Stimulated activated CD8-positive, alpha-beta memory T cell treated with anti-CD3 and anti-CD28 coated beads, Interleukin-4, amount 100 ng/mL, for 4 hours (primary cell): ENCODE measurements at places on chromosomes 4 and X.

DNA sequence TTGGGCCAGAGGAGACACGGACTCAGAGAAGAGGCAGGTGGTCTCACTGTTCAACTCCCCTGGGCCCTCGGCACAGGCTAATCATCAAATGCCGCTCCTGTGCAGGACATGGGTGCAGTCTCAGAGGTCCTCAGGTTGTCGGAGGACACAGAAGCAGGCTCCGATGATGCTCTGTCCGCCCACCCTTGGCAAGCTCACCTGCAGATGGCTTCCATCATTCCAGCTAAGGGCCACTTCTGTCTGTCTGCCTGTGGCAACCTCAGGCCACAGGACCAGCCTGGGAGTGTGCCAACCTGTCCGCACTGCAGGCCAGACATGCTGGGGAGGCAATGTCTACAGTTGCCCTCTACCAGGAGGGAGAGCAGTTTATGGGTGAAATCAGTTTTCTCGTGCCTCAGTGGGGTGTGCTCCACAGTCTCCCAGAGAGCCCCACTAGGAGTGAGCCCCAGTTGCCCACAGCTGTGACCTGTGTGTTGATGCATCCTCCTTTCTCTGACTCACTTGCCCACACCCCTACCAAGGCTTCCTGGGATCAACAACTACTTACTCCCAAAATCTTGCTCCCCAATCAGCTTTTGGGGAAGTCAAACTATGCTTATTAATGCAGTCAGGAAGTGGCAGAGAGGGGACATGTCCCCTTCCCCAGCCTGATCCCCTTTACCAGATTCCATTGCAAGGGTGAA lies 55.9 kb downstream of the HTRA3 start:
- DNase-seq = no peak

- DNase-seq = no peak
Observed at GRCh38 chr4:175998782-175999181, 66.9 kb upstream of the WDR17 start.

- DNase-seq = no peak
Observed at GRCh38 chrX:11756354-11757318, 1.4 kb upstream of the MSL3 start.

DNA sequence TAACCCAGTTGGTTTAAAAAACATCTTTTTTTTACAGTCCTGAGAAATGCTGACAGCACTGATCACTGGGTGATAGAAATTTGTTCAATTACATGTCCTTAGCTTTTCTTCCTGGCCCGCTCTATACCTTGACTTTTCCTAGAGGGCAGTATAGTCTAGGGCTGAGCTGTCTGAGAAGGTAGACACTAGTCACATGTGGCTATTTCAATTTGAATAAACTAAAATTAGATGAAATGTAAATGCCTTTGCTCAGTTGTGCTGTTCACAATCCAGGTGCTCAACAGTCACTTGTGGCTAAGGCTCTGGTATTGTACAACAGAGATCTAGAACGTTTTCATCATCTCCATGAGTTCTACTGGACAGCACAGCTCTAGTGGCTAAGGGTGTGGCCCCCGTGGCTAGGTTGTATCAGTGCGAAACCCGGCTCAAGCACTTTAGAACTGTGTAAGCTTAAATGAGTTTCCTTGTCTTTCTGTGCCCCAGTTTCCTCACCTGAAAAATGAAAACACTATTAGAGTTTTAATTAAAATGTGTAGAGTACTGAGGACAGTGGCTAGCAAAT lies 111.6 kb upstream of the WDR17 start:
- no peak for DNase-seq

DNA sequence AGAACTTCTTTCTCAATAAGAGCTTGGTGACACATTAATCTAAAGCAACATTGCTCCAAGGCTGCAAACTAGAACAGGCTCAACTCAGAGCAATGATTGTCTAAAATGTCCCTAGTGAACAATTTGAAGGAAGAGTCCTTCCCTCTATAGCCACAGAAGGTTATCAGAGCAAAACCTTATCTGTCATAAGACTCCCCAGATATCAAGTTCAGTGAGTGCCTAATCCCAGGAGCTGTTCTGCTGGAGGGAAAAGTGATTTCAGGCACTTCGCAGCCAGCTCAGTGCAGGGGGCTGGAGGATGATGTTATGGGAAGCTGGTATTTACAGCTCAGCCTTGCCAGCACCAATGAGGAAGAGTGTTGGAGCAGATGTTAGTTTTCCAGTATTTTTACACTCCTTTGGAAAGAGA lies 497.5 kb downstream of the INPP4B start:
- no peak for DNase-seq

DNA sequence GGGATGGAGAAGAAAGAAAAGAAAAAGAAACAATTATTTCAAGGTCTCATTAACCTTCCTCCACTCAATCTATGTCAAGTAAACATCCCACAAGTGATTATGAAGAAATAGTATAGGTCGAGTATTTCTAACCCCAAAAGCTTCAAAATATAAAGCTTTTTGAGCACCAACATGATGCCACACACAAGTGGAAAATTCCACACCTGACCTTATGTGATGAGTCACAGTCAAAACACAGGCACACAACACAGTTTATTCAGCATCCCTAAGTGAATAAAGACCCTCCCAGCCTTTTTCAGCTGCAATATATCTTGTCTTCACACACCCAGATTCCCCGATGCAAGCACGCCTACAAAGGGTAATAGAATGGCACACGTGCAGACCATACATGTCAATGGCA lies 51.7 kb upstream of the VEGFC start:
- DNase-seq = no peak

DNA sequence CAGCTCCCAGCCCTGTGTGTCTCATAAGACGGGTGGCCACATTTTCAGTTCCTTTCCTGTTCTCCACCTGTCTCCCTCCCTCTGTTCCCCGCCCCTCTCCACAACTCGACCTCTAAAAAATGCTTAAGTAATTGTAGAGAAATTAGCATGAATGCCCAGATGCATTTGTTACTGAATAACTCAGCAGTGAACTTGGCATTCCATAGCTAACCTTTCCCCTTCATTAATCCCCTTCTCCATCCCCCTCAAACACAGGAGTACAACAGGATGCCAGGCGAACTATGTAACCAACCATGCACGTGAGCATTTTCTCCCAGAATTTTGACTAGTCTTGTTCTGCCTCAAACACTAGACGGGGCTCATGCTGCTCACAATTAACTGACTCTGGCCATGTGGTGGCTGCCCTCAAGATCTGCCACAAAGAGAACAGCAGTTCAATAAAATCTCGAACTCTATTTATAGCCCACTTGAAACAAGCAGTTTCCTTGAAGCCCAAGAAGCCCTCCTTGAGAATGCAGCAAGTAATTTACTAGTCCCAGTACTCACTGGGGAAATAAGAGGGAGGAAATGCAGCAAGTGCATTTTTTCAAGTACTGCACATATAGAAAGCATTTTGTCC lies 351.2 kb downstream of the ARHGAP24 start:
- DNase-seq = no peak

DNA sequence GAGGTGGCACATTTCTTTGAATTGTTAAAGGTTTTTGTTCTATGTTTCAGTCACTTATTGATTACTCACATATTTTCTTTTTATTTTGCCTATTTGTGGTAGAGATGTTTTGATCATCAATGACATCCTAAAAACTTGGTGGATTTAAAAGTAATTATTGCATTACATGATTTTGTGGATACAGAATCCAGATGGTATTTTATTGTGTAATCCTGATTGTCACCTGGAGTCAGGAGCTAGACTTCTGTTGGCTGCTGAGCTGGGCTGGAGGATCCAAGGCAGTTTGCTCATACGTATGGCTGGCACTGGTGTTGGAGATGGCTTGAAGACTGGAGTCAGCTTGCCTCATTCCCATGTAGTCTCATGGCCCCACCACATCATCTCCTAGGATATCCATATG lies 1009.6 kb upstream of the PCDH7 start:
- DNase-seq = no peak

GRCh38 chrX:106397788-106398538 lies 213.8 kb upstream of the RADX start:
- no peak for DNase-seq

DNA sequence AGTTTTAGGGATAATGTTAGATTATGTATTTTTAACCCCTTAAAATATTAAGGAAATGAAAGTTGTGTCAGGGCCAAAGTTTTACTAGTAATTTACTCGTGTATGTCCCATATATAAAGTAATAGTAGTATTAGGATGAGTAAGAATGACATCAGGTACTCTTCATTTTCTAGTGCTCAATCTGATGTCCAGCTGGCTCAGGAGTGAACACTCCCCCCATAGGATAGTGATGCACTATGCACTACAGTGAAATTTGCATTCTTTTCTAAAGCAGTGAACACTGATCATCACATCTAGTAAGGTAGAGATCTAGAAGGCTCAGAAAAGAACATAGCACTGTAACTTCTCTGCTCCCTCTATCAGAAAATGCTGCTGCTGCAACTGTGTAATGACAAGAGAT lies 409.7 kb downstream of the GLUD2 start:
- DNase-seq = no peak

- no peak for DNase-seq
Observed at GRCh38 chr4:43112139-43112538, 219.6 kb downstream of the GRXCR1 start.

DNA sequence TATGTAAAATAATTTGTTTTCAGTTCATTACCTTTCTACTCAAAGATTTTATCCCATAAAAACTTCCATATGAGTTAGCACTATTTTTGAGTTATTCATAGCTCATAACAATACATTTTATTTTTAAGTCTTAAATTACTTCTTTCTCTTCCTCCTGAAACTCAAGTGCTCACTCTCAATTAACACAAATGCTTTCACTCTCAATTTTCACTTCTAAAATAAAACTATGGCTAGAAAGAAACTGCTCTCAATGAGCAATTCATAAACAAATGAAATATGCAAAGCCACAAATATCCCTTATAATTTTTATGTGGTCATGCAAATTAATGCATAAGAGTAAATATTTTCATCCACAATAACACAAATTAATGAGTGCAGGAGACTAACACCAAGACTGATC lies 38.8 kb downstream of the MAML3 start:
- no peak for DNase-seq

- DNase-seq = no peak
Observed at GRCh38 chrX:131728295-131729145, 184.6 kb downstream of the OR13H1 start.

GRCh38 chr4:173910891-173911290 lies 372.6 kb downstream of the FBXO8 start:
- DNase-seq = no peak

- no peak for DNase-seq
Observed at GRCh38 chr4:125719987-125720386, 405.2 kb downstream of the FAT4 start.

- no peak for DNase-seq
Observed at GRCh38 chr4:3365871-3366842, 73.3 kb downstream of the RGS12 start.

GRCh38 chr4:146916479-146917076 lies 29.1 kb downstream of the TTC29 start:
- no peak for DNase-seq

DNA sequence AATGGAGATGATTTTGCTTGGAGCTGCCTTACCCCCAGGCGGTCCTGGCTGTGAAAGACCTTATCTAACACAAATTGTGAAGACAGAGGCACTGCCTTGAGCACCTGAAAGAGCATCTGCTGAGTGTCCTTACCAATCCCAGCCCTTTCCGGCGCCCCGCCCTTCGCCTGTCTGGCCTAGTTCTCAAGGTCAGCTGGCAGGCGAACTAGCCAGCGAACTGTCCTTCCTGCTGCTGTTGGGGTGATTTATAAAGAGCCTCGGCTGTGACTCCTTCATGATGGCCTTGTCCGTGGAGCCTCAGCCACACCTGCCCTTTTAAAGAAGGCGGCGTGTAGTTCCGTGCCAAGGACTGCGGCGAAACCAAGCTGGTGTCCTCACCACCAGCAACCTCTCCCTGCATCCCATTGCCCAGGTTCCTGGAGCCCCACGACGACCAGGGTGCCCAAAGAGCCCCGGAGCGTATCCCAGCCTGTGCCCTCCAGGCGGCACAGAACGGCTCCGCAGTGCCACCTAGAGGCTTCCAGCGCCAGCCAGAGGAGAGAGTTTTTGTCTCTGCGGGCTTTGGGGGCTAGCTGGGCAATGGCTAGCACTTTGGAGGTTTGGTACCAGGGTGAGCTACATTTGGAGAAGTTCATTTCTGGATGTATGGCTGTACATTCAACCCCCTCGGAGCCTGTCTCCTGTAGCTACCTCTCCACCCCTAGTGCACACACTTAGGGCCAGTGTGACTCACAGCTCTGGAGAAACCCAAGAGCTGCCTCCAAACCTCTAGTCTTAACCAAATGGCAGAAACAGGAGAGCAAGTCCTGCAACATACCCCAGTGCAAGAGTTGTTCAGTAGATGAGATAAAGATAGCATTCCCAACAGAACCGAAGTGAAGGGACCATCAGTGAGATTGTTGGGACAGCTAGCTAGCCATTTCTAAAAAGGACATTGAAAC lies 36.8 kb upstream of the VMA21 start:
- DNase-seq = no peak

DNA sequence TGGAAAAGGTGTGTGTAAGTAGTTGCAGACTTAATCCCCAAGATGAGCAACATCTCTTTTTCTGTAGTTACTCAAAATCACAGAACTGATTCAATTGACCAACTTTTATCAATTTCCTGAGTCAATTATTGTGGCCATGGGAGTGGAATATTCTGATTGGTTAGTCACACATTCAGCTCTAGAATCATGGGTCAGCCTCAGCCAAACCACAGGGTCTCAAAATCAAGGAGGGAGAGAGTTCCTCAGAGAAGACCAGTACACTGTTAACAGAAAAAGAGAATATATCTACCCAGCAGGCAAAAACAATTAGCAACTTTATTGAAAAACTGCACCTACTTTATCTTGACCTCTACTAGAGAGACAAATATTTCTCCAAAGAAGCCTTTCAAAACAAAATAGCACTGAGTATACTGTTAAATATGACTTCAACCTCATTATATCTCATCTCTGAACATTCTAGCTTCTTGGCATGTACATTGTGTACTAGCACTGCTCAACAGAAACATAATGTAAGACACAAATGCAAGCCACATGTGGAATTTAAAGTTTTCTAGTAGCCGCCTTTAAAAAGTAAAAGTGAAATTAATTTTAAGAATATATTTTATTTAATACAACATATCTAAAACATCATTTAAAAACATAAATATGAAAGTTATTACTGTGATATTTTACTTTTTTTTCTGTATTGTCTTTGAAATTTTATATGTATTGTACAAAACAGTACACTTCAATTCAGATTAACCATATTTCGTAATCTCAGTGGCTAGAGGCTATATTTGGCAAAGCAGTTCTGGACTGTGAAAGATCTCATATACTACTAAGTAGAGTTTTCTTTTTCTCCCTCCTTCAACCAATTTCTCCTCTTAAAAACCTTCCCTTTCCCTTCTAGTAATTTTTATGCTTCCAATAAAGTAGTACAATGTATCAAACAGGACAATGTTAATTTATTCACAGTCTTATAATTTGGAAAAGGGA lies 11.8 kb upstream of the LCORL start:
- DNase-seq = no peak
